ENCODE measurements at places on chromosomes 16 and 17. TPM values are rescaled to one million over a fixed set of nuclear protein-coding genes. Genes with fewer than 3 reads are reported as not detected.

Gene UMOD
- not detected for total RNA-seq

DNA sequence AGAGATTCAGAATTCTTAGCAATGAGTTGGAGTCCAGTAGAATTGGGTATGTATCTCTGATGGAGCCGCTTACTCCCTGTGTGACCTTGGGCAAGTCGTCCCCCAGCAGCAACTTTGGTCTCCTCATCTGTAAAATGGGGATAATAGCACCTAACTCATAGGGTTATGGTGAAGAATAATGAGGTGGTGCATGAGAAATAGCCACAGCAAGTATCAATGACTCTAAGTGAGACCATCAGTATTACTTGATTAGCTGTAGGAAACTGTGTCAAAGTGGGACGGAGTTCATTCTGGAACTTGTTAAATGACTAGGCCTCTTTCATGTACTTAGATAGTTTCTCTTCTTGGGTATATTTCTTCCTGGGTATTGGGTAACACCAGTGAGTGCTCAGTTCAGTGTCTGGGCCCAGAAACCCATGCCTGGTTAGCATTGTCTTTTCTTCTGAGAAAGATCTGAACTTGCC lies 6.4 kb downstream of the PRKCB start:
- DNase-seq = no peak

Gene EPN2
- total RNA-seq = 51.0 TPM

Gene TTC19
- 80.1 TPM for total RNA-seq

DNA sequence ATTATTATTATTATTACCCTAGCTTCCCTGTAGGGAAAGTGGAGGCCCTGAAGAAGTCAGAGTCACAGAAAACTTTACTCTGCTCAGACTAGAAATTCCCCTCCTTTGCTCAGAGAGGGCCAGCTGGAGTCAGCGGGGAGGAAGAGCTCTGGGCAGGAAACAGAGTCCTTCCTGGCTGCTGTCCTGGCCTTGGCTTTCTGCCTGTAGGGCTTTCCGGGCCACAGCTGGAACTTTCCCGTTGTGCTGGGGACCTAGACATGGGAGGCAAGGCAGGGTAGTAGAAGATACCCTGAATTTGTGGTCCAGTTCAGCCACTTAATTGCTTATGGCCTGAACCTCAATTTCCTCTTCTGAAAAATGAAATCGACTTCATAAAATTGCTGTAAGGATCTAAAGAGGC lies 14.0 kb upstream of the CCL2 start:
- DNase-seq = peak; percentile 81

- no peak for DNase-seq
Observed at GRCh38 chr17:76887802-76888201, 19.6 kb downstream of the MGAT5B start.

- no peak for DNase-seq
Observed at GRCh38 chr17:34565713-34566112, 13.7 kb upstream of the TMEM132E start.

Gene ARHGAP23
- 91.7 TPM for total RNA-seq

DNA sequence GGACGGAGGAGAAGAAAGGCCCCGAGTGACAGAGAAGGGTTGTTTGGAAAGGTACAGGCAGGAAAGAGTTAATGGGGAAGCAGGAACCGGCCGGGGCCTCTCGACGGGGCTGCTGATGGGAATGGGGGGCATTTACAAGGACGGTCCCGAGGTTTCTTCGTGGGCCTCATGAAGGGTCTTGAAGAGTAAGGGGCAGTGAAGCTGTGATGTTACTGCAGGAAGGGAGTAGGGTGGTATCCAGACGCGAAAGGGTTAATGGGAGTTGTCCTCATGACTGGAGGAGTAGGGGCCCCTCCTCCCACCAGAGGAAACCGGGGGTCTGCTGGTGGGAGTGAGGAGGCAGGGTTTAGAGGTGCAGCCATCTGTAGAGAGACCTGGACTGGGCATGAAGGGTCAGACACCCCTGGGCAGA lies 481 bp downstream of the PDK2 start:
- peak; percentile 44 for DNase-seq

Gene ZACN
- 0.25 TPM for total RNA-seq

Gene CES4A
- total RNA-seq = 29.8 TPM

DNA sequence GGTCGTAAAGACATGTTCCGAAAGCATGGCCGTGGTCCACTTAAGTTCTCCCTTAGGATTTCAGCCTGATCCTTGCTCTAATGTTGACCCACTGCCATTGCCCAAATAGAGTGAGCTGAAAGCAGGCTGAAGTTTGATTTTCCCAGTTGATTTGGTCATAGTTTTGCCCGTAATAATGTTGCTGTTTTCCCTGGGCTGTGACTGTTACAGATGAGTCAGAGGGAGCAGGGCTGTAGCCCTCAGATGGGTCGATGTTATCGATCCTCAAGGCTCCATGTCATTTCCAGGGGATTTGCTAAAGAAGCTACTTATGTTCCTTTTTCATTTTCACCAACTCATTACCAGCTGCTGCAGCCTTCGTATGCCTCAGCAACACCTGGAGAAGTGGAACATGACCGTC lies 169.0 kb upstream of the ZFHX3 start:
- no peak for DNase-seq

- DNase-seq = no peak
Observed at GRCh38 chr16:55021595-55022475, 91.2 kb downstream of the IRX5 start.

DNA sequence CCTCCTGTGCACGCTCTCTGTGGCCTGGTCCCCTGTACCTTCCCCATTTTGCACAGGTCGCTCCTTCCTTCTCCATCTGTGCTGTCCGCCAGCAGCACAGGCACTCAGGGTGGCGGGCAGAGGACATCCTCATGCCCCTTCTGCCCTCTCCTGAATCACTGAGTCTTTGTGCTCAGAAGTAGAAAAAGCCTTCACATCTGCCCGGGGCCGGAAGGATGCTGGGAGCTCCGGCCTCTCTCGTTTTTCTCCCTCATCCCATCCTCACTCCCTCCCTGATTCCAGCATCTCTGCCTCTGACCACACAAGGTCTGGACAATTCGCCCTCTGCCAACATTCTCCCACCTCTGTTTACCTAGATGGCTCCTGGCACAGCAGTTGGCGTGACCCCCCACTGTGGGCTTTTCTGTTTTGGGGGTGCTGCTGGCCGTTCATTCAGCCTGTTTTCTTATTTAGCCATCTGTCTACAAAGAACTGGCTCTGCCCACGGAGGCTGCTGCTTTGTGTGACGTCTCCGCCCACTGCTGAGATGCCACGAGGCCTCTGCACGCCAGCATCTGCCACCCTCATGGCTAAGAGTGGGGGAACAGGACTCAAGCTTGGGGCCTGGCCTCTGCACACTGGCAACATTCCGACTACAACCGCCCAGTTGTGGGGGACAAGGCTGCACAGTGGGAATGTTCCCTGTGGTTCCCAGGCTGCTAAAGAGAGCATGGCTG lies 36.7 kb downstream of the SEC14L5 start:
- DNase-seq = no peak

- peak; percentile 73 for DNase-seq
Observed at GRCh38 chr17:27457731-27458523, 1.7 kb downstream of the KSR1 start.

Gene NOD2
- 14.1 TPM for total RNA-seq

Gene AATK
- 54.6 TPM for total RNA-seq

- DNase-seq = no peak
Observed at GRCh38 chr17:57282296-57282695, 26.0 kb downstream of the MSI2 start.

GRCh38 chr17:12118617-12119016 lies 97.9 kb downstream of the MAP2K4 start:
- DNase-seq = no peak

Gene C16orf46
- 1.7 TPM for total RNA-seq

GRCh38 chr17:65088621-65089360 lies 32.3 kb upstream of the GNA13 start:
- DNase-seq = no peak

GRCh38 chr17:43877451-43878155 lies 29.7 kb downstream of the MPP2 start:
- DNase-seq = no peak

Gene NARF
- total RNA-seq = 57.7 TPM

DNA sequence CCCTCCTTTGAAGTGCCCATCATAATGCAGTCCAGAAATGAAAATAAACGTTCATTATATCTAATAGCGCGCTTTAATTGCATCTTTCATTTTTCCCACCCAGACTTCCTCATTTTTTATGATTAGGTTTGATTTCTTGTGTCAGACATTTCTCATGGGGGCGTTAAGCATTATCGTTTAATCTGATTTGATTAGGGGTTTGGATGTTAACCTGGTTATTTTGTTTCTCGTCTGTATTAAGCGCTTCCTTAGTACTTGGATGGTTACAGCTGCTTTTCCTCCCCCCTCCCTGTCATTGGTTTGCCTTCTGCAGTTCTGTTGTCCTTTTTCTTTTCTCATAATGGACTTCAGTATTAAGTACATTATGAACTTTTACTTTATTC lies 540 bp downstream of the MFSD11 start:
- peak; percentile 50 for DNase-seq

Gene KRTAP16-1
- total RNA-seq = not detected

Gene ABCA6
- 8.7 TPM for total RNA-seq

DNA sequence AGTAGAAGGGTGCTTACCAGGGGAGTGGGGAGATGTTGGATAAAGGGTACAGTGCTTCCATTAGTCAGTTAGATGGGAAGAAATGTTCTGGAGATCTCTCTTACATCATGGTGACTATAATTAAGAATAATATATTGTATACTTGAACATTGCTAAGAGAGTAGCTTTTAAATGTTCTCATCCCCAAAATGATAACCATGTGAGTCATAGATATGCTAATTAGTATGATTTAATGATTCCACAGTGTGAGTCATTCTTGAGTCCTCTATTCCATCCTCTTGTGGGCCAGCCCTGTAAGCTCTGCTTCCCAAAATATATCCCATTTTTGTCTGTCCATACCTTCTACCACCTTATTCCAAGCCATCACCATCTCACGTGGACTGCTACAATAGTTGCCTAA lies 80.6 kb upstream of the CDH11 start:
- no peak for DNase-seq

Gene TOP2A
- 5.9 TPM for total RNA-seq

- peak; percentile 25 for DNase-seq
Observed at GRCh38 chr17:49217651-49218413, 7.3 kb downstream of the ABI3 start.

Gene TPPP3
- total RNA-seq = 183 TPM

Gene SIAH1
- 53.2 TPM for total RNA-seq

Gene CLEC3A
- not detected for total RNA-seq

Gene GAST
- not detected for total RNA-seq

DNA sequence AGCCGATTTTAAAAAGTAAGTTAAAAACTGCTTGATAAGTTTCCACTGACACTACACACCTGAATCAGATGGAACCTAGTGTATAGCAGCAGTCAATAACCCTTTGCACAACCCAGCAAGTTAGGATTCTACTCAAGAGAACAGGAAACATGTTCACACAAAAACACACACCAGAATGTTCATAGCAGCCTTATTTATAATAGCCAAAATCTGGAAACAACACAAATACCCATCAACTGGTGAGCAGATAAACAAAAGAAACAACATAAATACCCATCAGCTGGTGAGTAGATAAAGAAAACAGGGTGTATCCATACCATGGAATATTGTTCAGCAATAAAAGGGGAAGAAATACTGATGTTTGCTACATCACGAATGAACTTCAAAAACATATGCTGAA lies 2.7 kb upstream of the CDH11 start:
- DNase-seq = no peak

DNA sequence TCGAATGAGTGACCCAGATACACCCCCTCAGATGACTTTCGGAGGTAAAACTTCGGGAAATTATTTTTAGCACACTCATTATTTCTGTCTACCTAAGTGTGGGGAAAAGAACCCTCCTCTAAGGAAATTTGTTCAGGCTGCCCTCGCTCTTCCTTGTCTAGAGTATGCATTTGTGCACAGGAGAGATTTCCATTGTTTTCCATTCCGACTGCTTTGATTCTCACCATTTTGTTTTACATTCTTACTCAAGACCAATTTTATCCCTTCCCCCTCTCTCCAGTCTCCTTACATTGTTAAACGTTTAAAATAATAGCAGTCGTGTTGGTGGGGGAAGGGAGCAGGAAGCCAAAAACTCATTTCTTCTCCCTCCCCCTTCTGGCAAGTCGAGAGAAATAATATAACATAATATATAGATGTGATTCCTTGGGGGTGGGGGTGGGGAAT lies 1.5 kb upstream of the CHD3 start:
- DNase-seq = no peak

DNA sequence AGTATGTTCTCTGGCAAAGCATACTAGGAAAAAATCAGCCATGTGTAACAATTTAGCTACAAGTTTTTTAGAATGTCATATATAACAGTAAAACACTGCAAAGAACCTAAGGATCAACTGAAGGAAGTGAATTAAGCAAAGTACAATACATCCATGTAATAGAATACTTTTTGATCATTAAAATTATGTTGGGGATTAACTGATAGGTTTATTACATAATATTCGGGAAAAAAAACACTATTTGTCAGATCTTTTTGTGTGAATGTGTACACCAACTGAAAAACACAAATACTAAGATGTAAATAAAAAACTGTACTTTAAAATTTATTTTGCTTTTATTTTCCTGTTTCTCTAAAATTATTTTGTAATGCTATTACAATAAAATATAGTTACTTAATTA lies 185.5 kb upstream of the DYNLRB2 start:
- DNase-seq = no peak

- peak; percentile 52 for DNase-seq
Observed at GRCh38 chr17:80380555-80381002, 34.4 kb upstream of the ENDOV start.

Gene SSTR5
- total RNA-seq = not detected

Gene KCTD19
- 5.1 TPM for total RNA-seq

DNA sequence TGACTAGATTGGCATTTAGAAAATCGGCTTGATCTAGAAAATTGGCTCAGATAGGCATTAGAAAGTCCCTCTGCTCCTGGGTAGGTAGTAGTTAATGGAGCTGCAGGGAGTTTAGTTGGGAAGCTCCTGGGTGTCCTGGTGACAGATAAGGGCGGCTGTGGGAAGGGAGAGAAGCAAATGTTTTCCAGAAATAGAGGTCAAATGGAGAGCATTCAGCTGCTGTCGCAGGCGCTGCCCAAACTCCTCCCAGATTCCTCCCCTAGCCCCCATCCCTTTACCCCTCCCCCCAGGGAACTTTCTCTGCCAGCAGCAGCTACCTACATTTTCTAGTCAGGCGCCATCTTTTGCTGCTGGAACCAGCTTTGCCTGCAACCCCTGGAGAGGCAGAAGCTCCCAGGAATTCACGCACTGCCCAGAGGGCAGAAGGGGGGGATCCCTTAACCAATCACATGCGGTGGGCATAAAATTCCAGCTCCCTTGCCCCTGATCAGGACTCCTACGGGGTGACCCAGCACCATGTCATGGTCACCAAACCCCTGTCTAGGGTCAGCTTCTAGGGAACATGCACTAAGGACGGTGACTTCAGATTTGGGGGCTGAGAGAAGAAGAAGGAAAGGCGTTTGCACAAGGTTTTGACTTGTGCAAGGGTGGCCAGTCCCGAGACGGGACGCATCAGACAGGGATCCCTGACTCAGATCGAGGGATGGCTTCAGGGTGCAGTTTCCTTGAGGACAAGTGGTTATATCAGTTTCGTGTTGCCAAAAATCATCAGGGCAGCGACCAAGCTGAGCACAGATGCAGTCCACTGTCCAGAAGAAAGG lies 43.8 kb downstream of the SOCS1 start:
- peak; percentile 59 for DNase-seq

Measured in lung (tissue), 17 donors.